ENCODE measurements at places on chromosomes 3 and 15.

GRCh38 chr3:123279121-123279520 lies 77.4 kb downstream of the SEC22A start:
- no peak for DNase-seq

- peak; percentile 70 for DNase-seq
Observed at GRCh38 chr3:146544002-146544928, at the start of gene PLSCR1. TSS of gene PLSCR1 (minus strand) at chr3:146544607. CDS start at chr3:146536552, 8,055 bp downstream.

- DNase-seq = no peak
Observed at GRCh38 chr3:37935756-37936666, 54.6 kb upstream of the VILL start.

- no peak for DNase-seq
Observed at GRCh38 chr3:27031476-27031875, 337.7 kb downstream of the NEK10 start.

DNA sequence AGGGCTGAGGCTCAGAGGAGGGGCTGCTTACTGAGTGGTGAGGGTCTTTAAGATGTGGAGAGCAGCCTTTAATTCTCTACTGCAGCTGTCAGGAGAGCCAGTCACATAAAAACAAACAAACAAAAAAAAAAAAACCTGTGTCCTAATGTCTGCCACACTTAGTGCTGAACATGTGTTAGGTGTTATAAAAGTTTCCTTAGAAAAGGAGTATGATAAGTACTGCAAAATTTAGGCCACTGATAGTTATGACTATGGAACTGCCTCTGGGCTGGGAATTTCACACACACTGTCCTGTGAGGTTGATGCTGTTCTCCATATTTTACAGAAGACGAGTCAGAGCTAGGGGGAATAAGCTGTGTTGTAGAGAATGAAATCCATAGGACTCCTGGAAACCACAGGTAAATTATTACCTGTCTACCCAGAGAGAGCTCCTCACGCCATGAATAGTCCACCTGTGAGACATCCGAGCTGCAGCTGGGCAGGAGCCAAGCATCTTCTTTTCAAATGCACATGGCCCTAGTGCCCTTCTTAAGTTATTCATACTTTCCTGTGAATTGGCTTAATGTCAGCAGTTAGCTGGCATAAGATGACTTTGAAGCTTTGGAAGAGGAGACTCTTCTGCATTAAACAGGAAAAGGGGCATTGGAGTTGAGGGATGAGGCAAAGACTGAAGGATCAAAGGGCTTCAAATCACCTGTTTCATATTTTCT lies 34.5 kb upstream of the SKOR1 start:
- DNase-seq = no peak

GRCh38 chr15:57089815-57090495 lies 171.5 kb downstream of the TCF12 start:
- no peak for DNase-seq

DNA sequence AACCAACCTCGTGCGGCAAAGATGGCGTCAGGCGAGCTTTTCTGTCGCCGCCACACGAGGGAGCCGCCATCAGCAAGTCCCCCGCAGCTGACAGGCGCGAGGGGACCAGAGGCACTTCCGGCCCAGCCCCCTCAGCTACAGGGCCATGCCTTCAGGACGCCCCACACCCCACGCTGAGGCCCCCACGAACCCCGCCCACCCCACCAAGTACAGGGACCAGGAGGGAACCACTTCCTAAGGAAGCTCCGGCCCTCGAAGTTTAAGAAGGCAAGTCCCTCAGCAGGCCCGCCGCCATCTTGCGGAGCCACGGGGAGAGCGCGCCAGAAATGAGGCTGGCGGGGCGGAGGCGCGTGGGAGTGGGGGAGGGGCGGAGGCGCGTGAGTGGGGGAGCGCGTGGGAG lies 790 bp downstream of the DAZL start:
- no peak for DNase-seq

DNA sequence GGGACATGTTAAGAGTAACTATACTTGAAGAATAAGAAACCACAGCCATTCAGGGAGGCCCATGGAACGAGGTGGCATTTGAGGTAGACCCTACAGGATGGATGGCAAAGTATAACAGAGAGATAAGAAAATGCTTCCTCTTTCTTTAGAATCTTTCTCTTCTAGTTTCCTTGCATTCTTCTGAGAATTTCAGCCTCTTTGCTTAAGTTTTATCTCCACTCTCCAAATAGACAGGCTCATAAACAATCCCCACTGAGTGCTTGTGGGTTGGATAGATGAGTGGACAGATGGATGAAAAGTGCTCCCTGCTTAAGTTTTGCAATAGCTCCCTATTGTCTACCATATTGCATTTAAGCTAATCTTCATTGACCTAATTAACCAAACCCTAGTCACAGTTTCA lies 103.7 kb downstream of the MEX3B start:
- DNase-seq = no peak

DNA sequence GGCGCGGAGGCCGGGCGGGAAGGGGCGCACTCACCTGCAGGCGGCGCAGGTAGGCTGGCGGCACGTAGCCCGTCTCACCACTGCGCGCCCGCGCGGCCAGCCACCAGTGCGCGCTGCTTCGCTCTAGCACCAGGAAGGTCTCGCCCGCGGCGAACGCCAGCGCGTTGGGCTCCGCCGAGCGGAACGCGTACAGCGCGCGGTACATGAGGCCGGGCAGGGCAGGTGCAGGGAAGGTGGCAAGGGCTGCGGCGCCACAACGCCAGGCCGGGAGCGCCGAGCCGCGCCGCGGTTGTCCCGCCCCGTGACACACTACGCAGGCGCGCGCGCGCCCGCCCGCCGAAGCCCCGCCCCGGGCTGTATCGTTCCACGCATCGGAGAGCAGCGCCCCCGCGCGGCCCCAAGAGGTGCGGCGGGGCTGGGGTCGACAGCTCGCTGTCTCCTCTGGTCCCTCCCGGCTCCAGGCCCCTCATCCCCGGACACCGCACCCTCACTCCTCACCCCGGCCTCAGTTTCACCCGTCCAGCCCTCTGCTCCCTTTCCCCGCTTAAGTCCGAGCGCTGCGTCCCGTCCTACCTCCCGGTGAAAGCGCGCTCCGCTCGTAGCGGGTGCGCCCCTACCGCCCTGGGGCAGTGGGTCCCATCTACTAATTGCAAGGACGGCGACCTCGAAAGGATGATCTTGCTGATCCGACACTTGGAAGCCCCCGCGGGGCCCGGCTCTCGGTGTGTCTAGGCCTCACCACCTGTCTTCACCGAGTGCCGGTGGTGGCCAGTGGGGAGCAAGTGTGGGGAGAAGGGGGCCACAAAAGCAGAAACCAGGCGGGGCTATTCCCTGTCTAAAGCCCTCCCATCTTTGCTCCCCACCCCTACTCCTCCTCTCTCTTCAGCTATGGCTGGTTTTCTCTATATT lies at the start of gene NCKIPSD:
Gene NCKIPSD (minus strand): TSS at position 313 of the 909 bp plus-strand sequence. CDS start 108 bp downstream, at position 205.
- DNase-seq = no peak

GRCh38 chr3:11053926-11054503 lies 61.5 kb downstream of the SLC6A1 start:
- no peak for DNase-seq

DNA sequence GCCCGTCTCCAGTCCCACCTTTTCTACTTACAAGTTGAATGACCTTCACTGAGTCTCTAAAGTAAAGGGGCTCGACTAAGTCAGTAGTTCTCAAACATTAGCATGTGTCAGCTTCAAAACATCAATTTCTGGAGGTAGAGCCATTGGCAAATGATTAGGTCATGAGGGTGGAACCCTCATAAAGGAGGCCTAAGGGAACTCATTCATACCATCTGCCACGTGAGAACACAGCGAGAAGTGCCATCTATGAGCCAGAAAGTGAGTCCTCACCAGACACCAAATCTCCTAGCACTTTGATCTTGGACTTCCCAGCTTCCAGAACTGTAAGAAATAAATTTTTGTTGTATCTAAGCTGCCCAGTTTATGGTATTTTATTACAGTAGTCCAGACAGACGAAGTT lies 129.8 kb downstream of the MEX3B start:
- no peak for DNase-seq

Measured in iPS DF 6.9 (cell line).